ENCODE measurements at places on chromosomes 1 and 21.

GRCh38 chr1:214050513-214051401 lies 63.0 kb downstream of the PROX1 start:
- DNase-seq, result no peak

DNA sequence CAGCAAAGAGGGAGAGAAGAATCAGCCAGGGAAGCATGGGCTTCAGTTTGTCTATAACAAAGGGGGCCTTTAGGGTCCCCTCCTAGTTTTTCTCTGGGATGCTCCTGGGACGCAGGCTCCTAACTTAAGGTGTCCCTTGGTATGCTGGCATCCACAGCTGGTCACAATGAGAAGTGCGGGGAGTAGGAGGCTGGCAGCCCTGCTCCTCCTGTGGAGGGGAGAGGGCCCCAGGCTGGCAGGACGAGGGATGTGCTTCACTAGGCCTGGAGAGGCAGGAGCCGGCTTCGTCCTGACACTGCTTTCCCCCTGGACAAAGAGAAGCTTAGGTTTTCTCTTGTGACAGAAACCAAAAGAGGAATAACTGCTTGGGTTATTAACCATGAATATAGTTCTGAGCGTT lies 67.6 kb downstream of the NENF start:
- no peak for DNase-seq

GRCh38 chr1:62025892-62026291 lies 168.8 kb upstream of the L1TD1 start:
- DNase-seq, result no peak

DNA sequence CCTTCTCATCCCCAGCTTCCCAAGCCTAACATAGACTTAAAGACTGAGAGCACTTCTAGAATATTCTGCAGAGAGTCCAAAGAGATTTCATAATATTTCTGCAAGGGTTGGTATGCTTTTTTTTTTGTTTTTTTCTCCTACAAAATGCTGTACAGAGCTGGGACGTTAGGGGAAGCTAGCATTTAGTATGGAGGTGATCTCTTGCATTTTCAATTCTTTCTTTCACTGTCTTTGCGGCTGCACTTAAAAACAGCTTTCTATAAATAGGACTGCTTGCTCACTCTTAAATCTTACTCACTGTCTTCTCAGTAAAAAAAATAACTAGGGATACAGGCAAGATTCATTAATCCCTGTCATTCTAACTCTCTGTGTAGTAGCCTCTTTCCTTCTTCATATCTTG lies 7.4 kb downstream of the DSCAM start:
- DNase-seq, result no peak

DNA sequence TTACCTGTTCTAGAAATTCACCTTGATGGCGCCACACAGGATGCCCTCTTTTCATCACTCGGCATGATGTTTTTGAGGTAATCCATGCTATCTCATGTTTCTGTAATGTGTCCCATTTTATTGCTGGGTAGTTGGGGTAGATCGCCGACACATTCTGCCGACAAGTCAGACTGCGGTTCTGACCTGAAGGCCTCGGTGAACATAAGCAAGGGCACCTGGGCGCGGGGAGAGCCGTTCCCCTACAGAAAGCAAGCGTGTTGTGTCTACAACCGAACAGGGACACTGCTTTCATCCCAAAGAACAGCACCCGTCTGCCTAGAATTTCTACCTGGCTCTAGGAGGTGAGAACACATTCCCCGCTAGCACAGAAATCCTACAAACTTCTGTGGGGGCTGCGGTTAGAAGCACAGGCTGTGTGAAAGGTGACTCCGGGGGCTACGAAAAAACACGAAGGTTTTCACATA lies 149.2 kb downstream of the PPIAL4G start:
- no peak for DNase-seq

DNA sequence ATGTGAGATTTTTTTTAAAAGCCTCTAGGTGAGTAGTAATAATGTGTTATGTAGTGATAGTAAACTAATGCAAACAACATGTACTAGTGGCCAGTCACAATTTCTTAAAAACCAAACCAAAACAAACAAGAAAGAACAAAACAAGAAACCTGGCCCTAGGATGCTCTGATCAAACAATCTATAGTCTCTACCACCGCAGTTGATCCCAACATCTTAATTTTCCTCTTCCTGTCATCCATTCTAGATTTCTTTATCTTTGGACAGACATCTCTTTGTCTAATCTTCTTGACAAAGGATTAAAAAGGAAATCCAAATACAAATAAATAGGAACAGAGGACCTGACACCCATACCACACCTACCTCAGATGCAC lies 188.2 kb upstream of the ADAMTS5 start:
- no peak for DNase-seq

- no peak for DNase-seq
Observed at GRCh38 chr1:57369889-57370288, 54.0 kb downstream of the DAB1 start.

- DNase-seq, result no peak
Observed at GRCh38 chr1:26357121-26357602, 3.2 kb upstream of the CRYBG2 start.

DNA sequence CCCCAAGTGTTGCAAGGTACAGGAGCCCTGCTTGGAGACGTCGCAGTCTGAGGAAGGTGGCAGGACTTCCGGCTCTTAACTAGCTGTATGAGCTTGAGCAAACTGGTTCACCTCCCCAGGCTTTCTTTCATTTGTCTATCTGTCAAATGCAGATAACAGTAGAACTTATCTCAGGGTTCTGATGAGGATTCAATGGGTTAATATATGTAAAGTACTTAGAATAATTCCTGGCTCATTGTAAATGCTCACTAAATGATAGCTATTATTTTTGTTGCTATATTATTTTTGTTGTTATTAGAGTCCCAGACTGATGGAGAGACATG lies 108.5 kb upstream of the IPO9 start:
- DNase-seq, result no peak

- no peak for DNase-seq
Observed at GRCh38 chr1:12276225-12276624, 46.4 kb downstream of the VPS13D start.

DNA sequence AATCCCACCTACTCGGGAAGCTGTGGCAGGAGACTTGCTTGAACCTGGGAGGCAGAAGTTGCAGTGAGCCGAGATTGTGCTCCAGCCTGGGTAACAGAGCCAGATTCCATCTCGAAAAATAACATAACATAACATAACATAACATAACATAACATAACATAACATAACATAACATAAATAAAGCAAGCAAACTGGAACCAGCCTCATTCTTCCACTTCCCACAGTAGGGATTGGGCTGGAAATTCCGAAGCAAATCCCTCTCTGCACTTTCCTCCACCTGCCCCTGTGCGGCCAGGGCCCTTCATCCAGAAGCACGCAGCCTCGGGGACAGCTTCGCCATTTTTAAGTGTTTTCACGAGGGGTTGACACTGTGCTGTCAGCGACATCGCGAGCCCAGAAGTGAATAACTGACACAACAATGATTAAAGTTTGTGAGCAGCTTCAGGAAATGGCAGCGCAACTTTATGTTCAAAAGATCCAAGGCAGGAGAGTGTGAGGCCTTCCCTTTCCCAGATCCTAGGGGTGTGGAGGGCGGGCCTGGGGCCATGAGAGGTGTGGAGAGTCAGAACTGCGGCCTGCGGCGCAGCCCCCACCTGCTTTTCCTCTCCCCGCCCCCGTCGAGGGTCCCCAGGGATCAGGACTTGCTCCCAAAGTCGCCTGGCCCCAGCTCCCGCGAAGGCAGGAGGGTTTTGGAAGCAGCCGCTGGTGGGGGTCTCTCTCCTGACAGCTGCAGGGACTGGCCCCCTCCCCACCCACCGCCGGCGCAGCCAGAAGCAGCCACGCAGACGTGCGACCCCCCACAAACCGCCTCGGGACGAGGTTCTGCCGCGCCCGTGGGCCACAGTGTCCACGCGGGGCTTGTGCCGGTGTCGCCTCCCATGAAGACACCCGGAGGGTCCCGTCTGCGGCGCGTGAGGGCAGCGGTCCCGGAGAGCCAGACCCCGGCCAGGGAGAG lies 651 bp upstream of the GABRD start:
- DNase-seq, result no peak

- no peak for DNase-seq
Observed at GRCh38 chr21:46168238-46168637, 12.9 kb upstream of the FTCD start.

GRCh38 chr1:12542616-12543592 lies 75.1 kb downstream of the DHRS3 start:
- DNase-seq, result no peak

DNA sequence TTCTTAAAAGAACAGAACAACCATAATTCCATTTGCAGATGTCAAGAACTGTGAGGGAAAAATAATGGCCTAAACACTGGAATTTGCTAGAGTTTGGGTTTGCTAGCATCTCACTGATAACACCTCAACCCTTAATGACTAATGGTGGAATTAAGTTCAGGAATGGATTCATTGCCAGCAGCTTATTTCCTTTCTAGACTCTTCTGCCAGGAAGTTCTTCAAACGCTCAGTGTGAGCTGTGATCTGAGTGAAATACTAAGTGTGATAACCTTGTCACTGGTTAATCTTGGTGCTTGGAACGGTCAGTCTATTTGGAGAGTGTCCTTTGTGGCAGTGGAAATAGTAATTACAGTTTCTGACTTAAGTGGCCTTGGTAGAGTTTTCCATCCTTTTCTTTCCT lies 21.6 kb upstream of the PLEKHM2 start:
- DNase-seq, result no peak

- DNase-seq, result no peak
Observed at GRCh38 chr1:163069142-163069541, at the start of gene RGS4. Gene RGS4 (plus strand): TSS chr1:163069361. CDS start chr1:163069485, 124 bp downstream.

DNA sequence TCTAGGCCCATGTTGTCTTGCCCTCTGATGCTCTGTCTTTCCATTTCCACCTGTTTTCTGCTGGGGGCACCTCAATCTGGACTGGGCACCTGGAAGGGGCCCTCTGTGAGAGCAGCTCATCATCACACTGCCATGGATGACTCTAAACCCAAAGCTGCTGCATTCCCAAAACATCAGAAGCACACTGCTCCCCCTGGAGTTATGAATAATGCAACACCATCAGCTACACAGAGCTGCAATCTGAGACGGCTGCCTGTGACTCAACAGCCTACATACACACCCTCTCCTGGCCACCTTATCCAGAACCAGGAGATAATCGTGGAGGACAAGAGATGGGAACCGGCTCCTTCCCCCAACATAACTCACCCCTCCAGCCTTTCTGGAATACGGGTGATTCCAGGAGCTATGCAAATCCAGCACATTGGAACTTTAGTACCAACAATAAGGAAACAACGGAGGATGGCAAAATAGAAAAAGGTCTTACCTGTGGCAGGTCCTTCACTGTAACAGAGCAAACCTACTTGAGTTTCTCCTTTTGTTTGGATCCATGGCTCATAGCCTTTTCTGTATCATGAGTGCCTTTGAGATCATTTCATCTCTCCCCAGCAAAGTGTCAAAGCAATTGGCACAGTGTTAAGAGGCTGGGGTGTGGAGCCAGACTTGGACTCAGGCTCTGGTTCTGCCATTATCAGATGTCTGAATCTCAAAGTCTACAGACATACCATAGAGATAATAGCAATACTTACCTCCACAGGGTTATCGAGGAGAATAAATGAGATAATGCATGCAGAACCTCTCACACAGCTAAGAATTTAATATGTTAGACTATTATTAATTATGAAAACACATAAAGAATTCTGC lies 29.3 kb downstream of the AK2 start:
- no peak for DNase-seq

GRCh38 chr1:166811691-166812090 lies 27.6 kb upstream of the POGK start:
- DNase-seq, result no peak

- no peak for DNase-seq
Observed at GRCh38 chr1:2783069-2783434, 18.4 kb downstream of the TTC34 start.

- no peak for DNase-seq
Observed at GRCh38 chr21:42991992-42992740, 17.8 kb downstream of the PKNOX1 start.
